ENCODE measurements at places on chromosomes 5 and 9.

GRCh38 chr5:80090884-80091166 is 55.7 kb downstream of the THBS4 start:
- no peak for DNase-seq

GRCh38 chr5:168346417-168346816 is 55.0 kb downstream of the WWC1 start:
- DNase-seq: no peak

- DNase-seq: no peak
Measured at GRCh38 chr5:83092619-83093018, 15.3 kb downstream of the XRCC4 start.

- no peak for DNase-seq
Measured at GRCh38 chr5:57953792-57954191, 471.2 kb upstream of the ACTBL2 start.

DNA sequence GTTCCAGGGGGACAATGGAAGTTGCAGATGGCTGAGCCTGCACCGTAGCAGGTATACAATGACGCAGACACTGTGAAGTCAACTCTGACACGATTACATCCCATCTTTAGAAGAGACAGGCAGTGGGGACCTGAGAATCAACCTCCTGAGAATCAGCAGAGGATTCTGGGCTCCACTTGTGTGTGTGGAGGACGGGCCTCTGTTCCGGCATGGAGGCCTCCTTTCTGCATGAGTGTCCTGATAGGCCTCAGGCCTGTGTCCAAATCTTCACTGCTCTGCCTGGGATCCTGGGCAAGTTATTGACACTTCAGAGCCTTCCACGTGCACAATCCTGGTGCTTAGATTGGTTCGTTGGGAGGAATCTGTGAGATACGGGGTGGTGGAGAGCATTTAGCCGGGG is 151.2 kb upstream of the COL5A1 start:
- DNase-seq: no peak

DNA sequence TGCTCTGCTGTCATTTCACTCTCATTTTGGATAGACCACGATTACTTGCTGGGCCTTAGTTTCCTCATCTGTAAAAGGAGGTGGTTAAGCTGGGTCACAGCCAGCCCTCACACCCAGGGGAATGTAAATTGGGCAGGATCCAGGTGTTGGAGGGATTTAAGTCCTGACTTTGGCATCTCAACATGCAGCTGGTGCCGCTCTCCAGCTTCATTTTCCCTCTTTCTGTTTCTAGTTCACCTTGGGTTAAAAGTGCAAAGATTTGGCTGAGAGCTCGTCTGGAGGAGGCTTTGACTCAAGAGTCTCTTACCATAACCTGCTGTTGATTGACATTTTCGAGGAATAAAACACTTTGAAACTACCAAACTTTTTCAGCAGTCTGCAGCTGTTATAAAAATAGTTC is 144.3 kb upstream of the DHFR start:
- no peak for DNase-seq

- no peak for DNase-seq
Measured at GRCh38 chr9:120389300-120389699, 190.7 kb downstream of the CDK5RAP2 start.

DNA sequence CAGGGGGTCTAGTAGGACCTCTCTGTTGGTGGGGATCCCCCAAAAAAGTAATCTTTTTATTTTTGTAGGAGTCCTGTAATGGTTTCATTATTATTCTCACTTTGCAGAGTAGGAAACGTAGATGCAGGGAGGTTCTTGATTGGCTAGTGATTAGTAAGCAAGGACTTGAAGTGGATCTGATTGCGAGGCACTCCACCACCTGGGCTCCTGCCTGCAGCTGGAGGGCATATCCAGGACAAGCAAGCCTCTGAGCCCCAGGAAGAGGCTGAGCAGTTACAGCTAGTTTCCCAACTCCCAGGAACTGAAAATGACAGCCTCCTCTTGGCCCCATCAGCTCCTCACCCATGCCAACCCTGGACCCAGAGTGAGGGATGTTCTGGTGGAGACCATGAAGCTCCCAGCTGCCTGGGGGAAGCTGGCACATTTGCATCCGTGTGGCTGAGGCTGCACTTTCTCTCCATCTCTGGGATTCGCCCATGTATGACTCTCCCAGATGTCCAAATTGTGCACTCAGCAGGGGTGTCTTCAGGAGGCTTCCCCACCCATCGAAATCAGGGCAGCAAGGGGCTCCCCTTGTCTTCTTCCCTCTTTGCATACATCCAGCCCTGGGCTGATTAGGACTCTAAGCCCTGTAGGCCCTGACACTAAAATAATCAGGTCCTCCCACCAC is 10.2 kb downstream of the KCNIP1 start:
- no peak for DNase-seq

GRCh38 chr5:73274881-73275663 is 102.1 kb downstream of the TMEM174 start:
- DNase-seq: no peak

DNA sequence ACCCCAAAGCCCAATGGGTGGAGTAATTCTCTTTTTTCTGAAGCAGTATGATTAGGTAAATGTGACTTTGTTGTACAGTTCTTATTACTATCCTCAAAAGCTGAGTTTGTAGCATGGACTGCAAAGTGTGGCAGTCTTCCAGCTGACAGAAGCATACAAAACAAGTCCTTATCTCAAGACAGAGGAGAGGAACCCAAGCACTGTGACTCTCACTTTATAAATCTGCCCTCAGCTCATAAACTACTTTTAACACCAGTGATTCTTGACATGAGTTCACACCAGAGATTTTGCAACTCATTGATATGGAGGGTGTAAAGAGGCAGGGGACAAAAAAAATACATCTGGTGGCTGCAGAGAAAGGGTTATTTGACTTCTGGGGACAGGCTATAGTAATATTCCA is 251.6 kb downstream of the NTRK2 start:
- no peak for DNase-seq

DNA sequence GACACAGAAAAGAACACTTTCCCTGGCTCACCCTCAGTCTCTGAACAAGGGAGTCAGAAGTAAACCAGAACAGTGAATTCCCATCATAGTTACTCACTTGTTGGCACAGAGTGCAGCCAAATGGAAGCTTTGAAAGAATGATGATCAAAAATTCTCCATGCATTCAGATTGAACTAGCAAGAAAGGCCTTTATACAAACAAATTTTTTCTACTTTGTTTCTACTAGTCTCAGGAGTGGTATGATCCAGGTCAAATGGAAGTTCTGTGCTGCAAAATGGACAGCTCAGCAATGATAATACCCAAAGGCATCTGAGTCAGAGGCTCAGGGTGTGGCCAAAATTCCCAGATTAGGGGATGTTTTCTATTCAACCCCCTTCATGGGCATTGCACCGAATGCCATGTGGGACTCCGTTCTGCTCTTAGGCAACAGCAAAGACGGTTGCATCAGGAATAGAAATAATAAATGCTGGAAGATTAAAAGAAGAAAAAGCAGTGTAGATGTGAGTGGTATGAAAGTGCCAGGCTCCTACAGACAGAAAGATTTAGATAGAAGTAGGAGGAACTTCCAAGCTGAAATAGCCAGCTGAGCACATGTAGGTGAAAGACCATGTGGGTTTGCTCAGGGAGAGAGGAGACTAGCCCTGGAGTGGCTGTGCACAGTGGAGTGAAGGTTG is 24.0 kb upstream of the ASPN start:
- DNase-seq: peak; percentile 90

GRCh38 chr9:123346026-123346425 is 10.0 kb upstream of the CRB2 start:
- no peak for DNase-seq

DNA sequence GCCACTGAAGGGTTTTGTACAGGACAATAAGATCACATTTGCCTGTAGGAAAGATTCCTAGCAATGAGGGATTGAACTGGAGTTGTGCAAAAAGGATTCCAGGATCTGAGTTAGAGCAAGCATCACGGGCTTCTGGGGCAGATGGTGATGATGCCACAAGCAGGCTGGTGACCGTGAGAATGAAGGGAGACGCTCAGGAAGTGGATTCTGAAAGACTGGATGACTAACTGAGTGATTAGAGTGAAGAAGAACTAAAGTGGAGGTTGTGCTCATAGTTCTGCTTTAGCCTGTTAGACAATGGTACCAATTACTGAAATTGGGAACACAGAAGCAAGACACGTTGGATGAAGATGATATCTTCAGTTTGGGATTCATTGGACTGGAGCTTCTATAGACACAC is 168.2 kb downstream of the CD180 start:
- no peak for DNase-seq

- no peak for DNase-seq
Measured at GRCh38 chr9:125633116-125633745, 73.8 kb downstream of the MAPKAP1 start.
